NCI-H2227 treated with DMSO at 0.1 percent for 48 hours (cell line): ENCODE measurements at places on chromosomes 4 and X.
A peak's percentile ranks its signal among the peaks of the same experiment; 100 is the strongest.

DNA sequence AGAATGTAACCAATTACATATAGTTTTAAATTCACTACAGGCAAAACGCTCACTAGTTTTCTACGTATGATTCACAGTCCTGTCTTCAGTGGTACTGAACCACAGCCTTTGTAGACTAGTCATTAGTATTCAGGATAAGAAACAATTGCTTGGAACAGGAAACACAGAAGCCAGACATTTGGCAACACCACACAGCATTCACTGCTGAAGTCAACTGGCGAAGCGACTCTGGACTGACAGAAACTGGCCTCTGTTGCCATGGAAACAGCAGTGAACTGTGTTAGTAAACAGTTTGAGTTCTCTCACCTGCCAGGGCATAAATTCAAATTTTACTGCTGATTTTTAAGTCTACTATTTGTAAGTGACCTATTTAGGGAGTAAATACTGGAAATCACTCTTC lies 57.6 kb downstream of the MAPK10 start:
- DNase-seq: no peak

- no peak for DNase-seq
Measured at GRCh38 chr4:2103843-2104547, 44.9 kb downstream of the NAT8L start.

DNA sequence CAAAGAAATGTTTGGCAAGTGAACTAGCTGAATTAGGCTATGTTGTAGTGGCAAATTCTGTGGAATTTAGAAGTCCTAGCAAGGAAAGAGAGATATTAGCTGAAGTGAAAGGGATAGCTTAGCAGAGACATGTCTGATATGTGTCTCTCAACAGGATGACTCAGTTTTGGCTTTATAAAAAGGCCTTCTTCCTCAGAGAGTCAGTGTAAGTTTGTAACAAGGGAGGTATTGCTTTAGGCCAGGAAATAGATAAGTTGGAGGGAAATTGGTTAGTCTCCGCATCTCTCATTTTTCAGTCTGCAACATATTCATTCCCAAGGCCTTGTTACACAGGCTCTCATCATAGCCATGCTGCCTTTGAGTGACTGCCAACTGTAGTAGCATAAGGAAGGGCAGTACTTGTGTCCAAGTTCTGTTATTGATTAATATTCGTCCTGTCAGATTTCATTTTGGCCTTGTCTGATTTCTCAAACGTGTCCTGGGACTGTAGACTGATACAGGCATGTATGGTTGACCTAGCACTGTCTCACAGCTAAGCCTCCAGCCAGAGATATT lies 4.0 kb downstream of the TMEM164 start:
- DNase-seq: no peak

- no peak for DNase-seq
Measured at GRCh38 chr4:25160714-25161592, 704 bp upstream of the SEPSECS start.

- no peak for DNase-seq
Measured at GRCh38 chr4:53361451-53361850, 4.4 kb downstream of the SCFD2 start.

- no peak for DNase-seq
Measured at GRCh38 chr4:185592845-185593488, 57.7 kb upstream of the PDLIM3 start.

DNA sequence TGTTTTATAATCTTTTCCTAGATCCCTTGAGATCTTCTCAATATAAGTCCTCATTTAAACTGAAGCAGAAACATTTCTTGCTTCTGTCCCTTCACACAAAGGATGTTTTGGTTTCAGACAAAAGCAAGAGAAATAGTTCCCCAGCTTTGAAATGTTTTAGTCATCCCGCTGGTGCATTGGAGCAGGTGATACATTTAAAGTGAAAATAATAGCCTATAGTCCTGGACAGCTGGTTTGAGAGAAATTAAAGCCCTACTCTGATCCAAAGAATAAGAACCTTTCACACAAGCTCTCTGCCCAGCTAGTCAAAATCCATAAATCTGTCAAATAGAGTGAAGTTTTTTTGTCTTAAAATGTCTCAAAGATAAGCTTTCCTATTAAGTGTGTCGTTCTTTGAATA lies 79.4 kb downstream of the LUZP4 start:
- DNase-seq: peak; percentile 15

DNA sequence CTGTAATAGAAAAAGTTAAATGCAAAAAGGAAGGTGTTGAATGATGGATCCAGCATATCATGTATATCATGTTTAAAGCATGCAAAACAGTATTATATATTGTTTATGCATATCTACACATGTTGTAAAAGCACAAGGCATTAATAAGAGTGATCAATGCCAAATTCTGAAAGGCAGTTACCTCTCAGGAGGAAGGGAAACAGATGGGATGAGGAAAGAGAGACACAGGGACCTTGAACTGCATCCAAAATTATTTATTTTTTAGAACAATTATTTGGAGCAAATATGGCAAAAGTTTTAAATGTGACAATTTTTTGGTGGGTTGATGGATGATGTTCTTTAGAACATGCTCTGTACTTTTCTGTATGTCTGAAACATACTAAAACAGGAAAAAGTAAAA lies 193.4 kb downstream of the CLCN4 start:
- DNase-seq: no peak

- no peak for DNase-seq
Measured at GRCh38 chrX:129316461-129316860, 206.8 kb downstream of the SMARCA1 start.

GRCh38 chr4:89140168-89140759 lies 28.9 kb downstream of the TIGD2 start:
- DNase-seq: no peak
